Calu3 (cell line): ENCODE measurements at places on chromosomes 7 and 10. TPM values are rescaled to one million over a fixed set of nuclear protein-coding genes. Genes with fewer than 3 reads are reported as not detected.

Gene TM9SF3
- total RNA-seq: 177 and 183 TPM in 2 replicates

Gene MBL2
- total RNA-seq: not detected in 2 replicates

GRCh38 chr7:50400114-50400513 lies 50.0 kb downstream of the FIGNL1 start:
- no peak for DNase-seq

DNA sequence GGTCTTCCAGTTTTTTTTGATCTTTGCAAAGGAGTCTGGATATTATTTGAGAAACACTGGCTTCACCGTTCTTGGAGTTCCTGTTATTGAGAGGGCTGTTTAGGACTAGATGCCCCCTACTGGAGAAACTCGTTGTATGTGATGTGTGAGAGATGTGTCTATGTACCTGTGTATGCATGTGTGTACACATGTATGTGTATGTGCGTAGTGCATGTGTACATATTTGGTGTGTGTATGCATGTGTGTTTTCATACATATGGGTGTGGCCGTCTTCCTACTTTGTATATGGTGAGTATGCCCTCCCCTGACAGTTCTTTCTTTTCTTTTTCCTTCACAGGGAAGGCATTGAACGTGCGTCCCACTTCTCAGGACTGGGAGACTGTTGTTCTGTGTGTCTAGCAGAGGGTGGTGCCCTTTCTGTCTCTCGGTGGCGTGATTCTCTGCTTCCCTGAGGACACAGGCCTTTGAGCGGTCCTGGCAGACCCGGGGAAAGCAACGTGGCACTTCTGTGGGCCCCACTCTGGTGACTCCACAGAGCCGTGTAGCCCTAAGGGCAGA lies 3.0 kb upstream of the CALHM3 start:
- DNase-seq: peak; percentile 36

Gene HOXA13
- 1.3 and 1.6 TPM in 2 replicates for total RNA-seq

GRCh38 chr7:55366461-55367070 lies 1.4 kb downstream of the LANCL2 start:
- peak; percentile 31 for DNase-seq

GRCh38 chr7:7971308-7972040 lies 2.9 kb downstream of the GLCCI1 start:
- no peak for DNase-seq

Gene HOXA2
- 1.9 and 3.2 TPM in 2 replicates for total RNA-seq

Gene PNLIPRP2
- total RNA-seq: not detected in 2 replicates

Gene GPR146
- 0.66 and 1.8 TPM in 2 replicates for total RNA-seq

DNA sequence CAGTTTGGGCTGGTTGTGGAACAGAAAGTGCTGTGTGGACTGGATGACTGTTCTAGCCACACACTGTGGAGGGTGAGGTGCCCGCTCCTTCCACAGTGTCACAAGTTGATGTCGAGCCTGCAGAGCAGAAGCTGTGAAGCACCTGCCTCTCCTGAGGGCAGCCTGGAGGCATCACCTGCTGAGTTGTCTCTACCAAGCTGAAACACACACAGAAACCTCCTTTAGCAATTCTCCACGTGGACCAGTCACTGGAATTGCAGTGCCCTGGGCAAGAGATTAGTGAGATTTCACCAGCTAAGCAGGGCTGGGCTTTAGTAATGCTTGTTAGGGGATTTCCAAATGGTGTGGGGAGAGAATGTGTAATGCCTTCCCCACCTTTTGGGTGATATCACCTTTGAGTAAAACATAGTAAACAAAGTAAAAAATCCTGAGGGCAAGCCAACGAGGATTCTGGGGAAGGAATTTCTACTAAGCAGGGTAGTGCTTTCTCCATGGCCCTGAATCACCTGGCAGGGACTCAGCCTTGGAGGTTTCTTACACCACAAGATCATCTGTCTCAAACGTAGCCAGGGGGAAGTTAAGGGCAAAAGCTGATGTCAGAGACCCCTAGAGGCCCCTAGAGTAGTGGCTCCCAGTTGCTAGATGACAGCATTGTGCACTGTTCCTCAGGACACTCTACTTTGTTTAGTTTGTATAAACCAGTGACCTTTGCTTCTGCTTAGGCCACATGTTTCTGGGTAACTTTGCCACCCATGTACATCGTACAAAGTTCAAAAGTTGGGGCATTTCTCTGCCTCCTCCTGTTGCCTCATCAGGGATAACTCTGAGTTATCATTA lies 233.1 kb upstream of the IGFBP3 start:
- peak; percentile 51 for DNase-seq

DNA sequence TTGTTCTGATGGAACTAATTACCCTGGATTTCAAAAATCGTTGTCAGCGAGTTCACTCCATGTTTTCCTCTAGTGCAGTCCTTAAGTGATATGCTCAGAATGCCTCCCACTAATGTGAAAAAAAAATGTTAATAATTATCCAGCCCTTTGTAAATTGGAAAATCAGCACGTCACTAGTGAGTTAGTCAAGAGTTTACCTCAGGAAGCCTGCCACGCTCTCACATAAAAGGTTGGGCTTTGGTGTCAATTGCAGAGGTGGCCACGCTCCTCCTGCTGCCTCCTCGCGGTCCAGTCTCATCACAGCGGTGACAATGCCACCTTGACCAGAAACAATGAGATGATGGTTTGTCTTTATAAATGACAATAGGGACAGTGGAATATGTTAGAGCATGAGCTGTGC lies 22.5 kb downstream of the UPP1 start:
- no peak for DNase-seq

Gene LIPN
- not detected in 2 replicates for total RNA-seq

Gene IGF2BP3
- total RNA-seq: 111 and 114 TPM in 2 replicates

DNA sequence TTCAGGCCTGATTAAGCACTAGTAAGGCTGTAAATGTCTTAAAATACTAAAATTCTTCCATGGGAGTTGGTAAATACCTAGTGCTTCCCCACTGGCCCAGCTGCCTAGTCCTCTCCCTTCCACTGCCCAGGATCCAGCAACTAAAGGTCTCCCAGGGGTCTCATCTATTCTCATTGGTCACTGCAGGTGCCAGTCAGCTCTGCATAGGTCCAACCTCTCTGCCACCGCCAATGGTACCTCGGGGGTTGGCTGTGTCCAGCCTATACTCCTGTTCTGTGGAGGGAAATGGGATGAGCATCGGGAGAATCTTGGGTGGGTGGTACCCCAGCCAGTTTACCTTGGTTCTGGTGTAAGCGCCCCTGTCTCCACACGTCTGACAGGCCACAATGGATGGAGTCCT lies 6.1 kb upstream of the CREB5 start:
- DNase-seq: peak; percentile 24

Gene MYOZ1
- not detected in 2 replicates for total RNA-seq
